ENCODE measurements at places on chromosomes 16 and 17. TPM values are rescaled to one million over a fixed set of nuclear protein-coding genes. Genes with fewer than 3 reads are reported as not detected.

- H3K27ac ChIP-seq: no peak overlapping the region
- H3K27me3 ChIP-seq: no peaks in the 10 kb centered on the region
- H3K4me1 ChIP-seq: no peaks in the 10 kb centered on the region
- H3K4me3 ChIP-seq: no peak overlapping the region
These were observed 5.8 kb downstream of the DNAAF1 start for GRCh38 chr16:84150926-84151325.

The MT1M gene
- 22.8 TPM for total RNA-seq

DNA sequence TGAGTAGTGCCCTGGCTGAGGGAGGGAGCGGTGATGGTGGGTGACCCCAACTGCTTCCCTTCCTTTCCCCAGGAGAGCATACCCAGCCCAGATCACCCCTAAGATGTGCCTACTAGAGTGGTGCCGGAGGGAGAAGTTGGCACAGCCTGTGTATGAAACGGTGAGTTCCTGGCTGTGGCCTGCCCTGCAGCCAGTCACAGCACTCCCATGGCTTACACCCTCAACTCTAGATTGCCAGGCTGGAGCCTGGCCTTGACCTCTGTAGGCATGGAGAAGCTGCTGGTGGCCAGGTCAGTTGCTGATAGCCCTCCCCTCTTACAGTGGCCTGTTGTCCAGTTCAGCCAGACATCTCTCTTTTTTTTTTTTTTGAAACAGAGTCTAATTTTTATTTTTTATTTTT is 8.6 kb upstream of the NFATC3 start:
- H3K27me3 ChIP-seq: no peaks in the 10 kb centered on the region
- DNase-seq: no peak
- H3K27ac ChIP-seq: no peak overlapping the region
- H3K4me1 ChIP-seq: peaks cover 45% of the 10 kb centered on the region
- no peak overlapping the region for H3K4me3 ChIP-seq

DNA sequence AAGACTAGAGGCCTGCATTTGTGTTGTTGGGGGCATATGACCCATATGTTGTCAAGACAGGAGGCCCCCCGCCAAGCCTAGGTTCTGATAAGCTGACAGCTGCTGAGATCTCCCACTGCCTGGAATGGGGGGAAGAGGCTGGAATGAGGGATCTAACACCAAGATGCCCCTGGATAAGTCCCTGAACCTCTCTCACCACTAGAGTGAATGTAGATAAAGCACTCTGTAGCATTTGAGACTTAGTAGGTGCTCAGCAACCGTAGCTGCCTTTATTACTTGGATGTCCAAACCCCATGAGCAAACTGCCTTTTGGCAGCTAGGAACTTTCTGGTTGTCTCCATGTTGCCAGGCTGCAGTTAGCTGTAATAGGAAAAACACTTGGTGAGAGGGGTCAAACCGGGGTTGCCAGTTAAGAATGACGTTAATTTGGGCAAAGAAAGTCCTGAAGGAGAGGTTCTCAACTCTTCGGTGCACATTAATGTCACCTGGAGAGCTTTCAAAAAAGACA is 4.4 kb upstream of the RASL10B start:
- no peak overlapping the region for H3K4me3 ChIP-seq
- peaks cover 14% of the 10 kb centered on the region for H3K4me1 ChIP-seq
- H3K36me3 ChIP-seq: peaks cover 38% of the 10 kb centered on the region
- no peaks in the 10 kb centered on the region for H3K27me3 ChIP-seq

The RNFT1 gene
- 17.7 TPM for total RNA-seq

The CDRT15 gene
- total RNA-seq: not detected

The LDHD gene
- 19.2 TPM for total RNA-seq

GRCh38 chr16:51119556-51119955 is 31.5 kb downstream of the SALL1 start:
- no peak for DNase-seq
- H3K4me1 ChIP-seq: no peaks in the 10 kb centered on the region
- H3K4me3 ChIP-seq: no peak overlapping the region
- H3K36me3 ChIP-seq: no peaks in the 10 kb centered on the region
- H3K27ac ChIP-seq: no peak overlapping the region

DNA sequence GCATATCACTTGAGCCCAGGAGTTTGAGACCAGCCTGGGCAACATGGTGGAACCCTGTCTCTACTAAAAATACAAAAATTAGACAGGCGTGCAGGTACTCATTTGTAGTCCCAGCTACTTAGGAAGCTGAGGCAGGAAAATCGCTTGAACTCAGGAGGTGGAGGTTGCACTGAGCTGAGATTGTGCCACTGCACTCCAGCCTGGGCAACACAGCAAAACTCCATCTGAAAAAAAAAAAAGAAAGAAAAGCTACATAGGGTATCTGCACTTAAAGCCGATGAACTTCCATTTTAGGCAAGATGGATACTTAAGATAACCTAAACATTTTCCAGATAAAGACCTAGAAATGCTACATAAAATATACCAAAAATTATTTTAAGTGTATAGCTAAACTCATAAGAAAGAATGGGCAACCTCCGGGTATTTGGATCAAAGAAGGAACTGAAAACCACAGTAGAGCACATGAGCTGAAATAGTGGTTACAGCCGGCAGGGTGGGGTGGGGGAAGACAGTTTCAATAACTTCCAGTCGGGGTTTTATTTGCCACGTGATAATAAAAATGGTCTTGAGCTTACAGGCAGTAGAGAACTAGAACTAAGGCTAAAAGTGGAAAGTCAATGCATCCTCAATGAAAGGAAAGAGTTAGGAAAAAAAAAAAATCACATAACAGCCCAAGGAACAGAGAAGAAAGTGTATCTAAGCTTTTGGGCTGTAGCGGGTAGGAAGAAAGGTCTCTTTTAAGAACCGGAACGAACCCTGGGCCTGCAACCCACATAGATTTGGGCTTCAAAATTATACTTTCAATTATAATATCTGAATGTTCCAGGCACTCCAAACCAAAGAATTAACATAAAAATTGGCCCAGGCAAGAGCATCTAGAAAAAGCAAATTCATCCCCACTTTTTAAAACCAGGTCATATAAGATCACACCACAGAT is 53.1 kb downstream of the CFDP1 start:
- H3K36me3 ChIP-seq: no peaks in the 10 kb centered on the region
- no peaks in the 10 kb centered on the region for H3K27me3 ChIP-seq

Data from suprapubic skin (tissue), 4 donors.